ENCODE measurements at places on chromosomes 13 and 19.

GRCh38 chr13:38166116-38166515 lies 183.5 kb upstream of the UFM1 start:
- no peak for DNase-seq

GRCh38 chr13:49760558-49760957 lies 31.9 kb downstream of the KPNA3 start:
- DNase-seq: no peak

GRCh38 chr19:2424686-2425621 lies 2.4 kb downstream of the TIMM13 start:
- no peak for DNase-seq

- no peak for DNase-seq
These were observed 11.6 kb downstream of the CLEC4G start for GRCh38 chr19:7720351-7720750.

- DNase-seq: no peak
These were observed 31.3 kb downstream of the GRIK5 start for GRCh38 chr19:42038666-42039065.
